Activated T-cell treated with anti-CD3 and anti-CD28 coated beads, Interleukin-2, amount 50 U/mL, for 72 hours (primary cell): ENCODE measurements at places on chromosomes 7 and 10. TPM values are rescaled to one million over a fixed set of nuclear protein-coding genes. Genes with fewer than 3 reads are reported as not detected.
A peak's percentile ranks its signal among the peaks of the same experiment; 100 is the strongest.

DNA sequence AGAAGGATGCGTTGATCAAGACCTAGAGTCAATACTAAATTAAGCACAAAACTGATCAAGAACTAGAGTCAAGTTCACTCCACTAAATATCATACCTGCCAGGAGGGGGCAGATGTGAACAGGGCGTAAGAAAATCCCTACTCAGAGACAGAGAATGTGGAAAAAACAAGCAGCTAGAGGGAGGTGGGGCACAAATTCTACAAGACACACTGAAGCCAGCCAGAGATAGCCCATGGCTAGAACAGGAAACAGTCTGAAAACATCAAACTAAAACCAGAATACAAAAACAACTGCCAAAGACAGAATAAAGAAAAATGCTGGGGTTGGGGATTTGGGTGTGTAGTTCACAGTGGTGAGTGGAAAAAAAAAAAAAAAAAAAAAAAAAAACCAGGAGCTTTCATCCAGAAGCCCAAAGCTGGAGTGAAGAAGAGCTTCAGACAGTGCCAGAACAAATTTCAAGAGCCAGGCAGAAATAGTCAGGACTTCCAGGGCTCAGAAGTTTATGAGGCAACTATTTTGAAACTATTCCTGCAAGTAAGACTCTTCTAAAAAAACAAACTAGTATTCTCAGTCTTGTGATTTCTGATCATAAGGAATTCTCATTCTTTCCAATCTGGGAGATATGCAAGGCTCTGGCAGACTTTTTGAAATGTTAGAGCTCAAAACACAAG lies 118.3 kb downstream of the CCDC71L start:
- no peaks in the 10 kb centered on the region for H3K27me3 ChIP-seq
- no peaks in the 10 kb centered on the region for H3K36me3 ChIP-seq
- DNase-seq, result peak; percentile 62
- no peak overlapping the region for H3K4me3 ChIP-seq
- H3K4me1 ChIP-seq, result peaks cover 25% of the 10 kb centered on the region

DNA sequence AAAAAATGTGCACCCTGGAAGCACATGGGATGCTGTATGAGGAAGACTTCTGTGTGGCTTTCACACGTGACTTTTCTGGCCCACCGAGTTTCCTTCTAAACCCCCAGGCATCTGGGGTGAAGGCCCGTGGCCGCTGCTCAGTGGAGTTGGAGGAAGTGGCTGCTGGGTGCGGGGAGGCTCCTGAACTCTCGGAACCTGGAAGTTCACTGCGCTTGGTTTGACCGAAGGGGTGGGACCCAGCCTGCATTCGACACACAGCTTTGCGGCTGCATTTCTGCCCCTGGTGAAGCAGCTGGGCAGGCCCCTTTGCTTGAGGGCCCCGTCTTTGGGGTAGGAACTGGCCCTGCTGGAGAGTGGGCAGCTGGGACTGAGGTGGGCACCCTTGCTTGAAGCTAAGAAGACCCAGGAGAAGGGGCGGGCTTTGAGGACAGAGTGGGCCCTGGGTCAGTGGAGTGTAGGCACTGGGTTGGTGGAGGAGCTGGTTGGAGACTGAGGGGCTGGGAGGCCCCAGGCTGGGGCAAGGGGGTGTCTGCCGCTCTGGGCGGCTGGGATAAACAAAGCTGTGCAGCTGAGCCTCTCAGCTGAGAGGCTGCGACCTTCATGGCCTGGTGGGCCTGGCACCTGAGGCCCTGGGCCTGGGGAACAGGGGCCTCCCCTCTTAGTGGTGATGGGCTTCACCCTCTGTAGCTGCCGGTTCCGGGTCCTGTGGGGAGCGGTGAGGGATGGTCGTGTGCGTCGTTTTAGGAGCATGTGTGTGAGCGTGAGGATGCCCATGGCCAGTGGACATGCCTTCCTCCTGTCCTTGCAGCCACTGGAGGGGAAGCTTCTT lies 78.0 kb downstream of the INPP5A start:
- H3K4me1 ChIP-seq, result peaks cover 41% of the 10 kb centered on the region
- H3K4me3 ChIP-seq, result no peak overlapping the region
- peaks cover 17% of the 10 kb centered on the region for H3K36me3 ChIP-seq
- H3K27ac ChIP-seq, result peak overlapping the region; percentile 97
- DNase-seq, result no peak

GRCh38 chr10:109727436-109727835 lies 195.9 kb downstream of the XPNPEP1 start:
- no peak overlapping the region for H3K4me3 ChIP-seq
- DNase-seq, result no peak

DNA sequence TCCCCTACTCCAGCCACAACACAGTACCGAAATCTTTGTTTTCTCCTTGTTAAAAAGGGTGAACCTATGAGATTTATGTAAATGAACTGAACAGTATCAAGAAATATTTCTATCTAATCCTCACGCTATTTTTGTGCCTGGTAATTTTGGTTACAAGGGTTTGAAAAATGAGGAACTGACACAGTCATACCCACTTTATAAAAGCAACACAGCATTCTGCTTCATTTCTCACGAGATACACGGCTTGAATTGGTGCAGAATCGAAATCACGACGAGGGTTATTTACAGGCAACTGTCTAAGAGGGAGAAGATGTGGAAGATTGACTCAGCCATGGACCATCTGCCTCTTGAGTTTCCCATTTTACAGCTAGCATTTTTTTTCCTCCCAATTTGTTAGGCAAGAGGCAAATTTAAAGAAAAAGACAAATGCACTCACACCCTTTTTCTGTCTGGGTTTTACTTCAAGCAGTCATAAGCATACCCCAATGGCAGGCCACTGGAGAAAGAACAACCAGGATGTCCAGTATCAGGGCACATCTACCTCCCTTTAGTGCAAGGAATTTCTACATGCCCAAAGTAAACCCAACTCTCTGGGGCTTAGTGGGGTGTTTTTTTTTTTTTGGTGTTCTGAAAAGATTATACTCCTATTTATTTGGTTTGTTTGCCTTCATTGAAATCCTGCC lies 108.1 kb downstream of the ITGB8 start:
- no peak overlapping the region for H3K27ac ChIP-seq
- H3K36me3 ChIP-seq, result no peaks in the 10 kb centered on the region
- H3K27me3 ChIP-seq, result no peaks in the 10 kb centered on the region
- no peaks in the 10 kb centered on the region for H3K4me1 ChIP-seq
- no peak for DNase-seq

DNA sequence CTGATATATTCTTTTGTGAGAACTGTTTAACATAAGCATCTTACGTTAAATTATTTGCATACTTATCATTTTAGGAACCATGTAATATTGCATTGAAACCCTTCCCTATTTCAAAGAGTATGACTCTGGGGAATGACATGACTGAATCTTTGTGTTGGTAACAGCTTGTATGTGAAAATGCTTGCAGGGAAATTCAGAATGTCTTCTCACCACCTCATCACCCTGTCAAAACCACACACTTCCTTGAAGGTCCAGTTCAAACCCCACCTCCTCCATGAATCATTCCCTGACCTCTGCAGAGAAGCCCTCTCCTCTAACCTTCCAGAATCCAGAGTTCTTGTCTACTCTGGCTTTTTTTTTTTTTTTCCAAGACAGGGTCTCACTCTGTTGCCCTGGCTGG lies 26.3 kb upstream of the NKX2-3 start:
- H3K27me3 ChIP-seq, result peaks cover 33% of the 10 kb centered on the region
- no peaks in the 10 kb centered on the region for H3K36me3 ChIP-seq
- no peak for DNase-seq
- no peaks in the 10 kb centered on the region for H3K4me1 ChIP-seq
- no peak overlapping the region for H3K4me3 ChIP-seq
- no peak overlapping the region for H3K27ac ChIP-seq

DNA sequence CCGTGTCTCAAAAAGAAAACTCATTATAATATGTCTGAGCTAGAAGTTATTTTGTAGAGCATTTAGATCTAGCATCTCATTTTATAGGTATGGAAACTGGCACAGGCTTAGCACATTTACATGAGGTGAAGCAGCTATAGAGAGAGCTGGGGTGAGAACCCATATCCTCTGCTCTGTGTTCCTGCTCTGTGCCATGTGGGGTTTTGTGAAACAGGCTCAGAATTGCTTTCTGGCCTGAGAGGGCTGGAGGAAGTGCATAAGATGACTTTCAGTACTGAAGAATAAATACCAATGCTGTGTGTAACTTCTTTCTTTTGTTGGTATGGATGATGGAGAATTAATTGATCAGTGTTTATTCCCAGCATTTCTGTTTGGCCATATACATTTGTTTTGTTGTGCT lies 159.1 kb downstream of the LRRC4 start:
- H3K36me3 ChIP-seq, result peaks cover 4% of the 10 kb centered on the region
- no peak for DNase-seq
- H3K4me1 ChIP-seq, result peaks cover 45% of the 10 kb centered on the region
- no peak overlapping the region for H3K27ac ChIP-seq
- H3K4me3 ChIP-seq, result no peak overlapping the region
- no peaks in the 10 kb centered on the region for H3K27me3 ChIP-seq

GRCh38 chr10:89185658-89186057 lies 21.5 kb downstream of the CH25H start:
- H3K4me1 ChIP-seq, result no peaks in the 10 kb centered on the region
- H3K27me3 ChIP-seq, result peaks cover 27% of the 10 kb centered on the region
- H3K4me3 ChIP-seq, result no peak overlapping the region

DNA sequence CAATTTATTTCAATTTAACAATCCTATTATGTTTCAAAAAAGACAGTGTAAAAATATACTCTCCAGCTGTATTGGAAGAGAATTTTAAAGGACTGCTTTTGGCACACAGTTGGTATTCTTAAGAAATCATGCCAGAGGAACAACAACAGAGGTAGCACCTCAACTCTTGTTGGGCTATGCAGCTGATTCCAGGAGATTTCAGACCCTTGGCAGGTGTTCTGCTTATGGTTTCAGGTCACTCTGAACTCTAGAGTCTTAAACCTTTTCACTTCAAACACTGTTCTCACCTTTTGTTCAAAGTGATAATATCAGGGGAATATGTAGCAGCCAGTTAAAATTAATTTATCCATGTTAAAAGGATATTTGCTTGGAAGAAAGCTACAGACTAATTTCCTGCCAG lies 160.1 kb downstream of the PFKFB3 start:
- H3K4me1 ChIP-seq, result no peaks in the 10 kb centered on the region
- no peak overlapping the region for H3K4me3 ChIP-seq
- peaks cover 1% of the 10 kb centered on the region for H3K27me3 ChIP-seq
- DNase-seq, result no peak
- peaks cover 36% of the 10 kb centered on the region for H3K36me3 ChIP-seq
- no peak overlapping the region for H3K27ac ChIP-seq

DNA sequence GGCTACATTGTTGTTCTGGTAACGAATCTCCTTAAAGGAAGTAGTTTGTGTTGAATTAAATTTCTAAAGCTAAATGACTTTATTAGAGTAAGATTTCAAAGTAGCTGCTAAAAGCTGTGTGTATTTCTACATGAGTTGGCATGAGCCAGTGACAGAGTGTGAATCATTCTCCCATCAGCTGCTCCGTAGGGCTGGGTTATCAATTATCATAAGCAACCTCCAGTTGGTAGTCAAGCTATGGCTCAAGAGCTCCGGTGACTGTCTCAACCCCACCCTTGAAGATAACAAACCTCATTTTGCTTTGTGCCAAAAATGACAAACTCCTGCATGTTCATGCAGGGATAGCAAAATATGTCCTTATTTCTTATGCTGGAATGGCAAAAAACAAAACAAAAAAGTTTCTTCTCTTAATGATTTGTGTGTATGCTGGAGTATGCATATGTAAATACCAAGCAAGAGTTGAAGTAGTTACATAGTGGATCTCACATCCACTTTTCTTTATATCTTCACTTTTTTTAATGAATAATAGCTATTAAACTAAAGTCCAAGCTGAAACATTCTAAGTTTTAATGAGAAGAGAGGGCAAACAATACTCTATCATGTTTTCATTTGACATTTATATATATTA lies 249.4 kb downstream of the CACNA2D1 start:
- H3K4me3 ChIP-seq, result no peak overlapping the region
- no peak for DNase-seq
- H3K27ac ChIP-seq, result no peak overlapping the region

DNA sequence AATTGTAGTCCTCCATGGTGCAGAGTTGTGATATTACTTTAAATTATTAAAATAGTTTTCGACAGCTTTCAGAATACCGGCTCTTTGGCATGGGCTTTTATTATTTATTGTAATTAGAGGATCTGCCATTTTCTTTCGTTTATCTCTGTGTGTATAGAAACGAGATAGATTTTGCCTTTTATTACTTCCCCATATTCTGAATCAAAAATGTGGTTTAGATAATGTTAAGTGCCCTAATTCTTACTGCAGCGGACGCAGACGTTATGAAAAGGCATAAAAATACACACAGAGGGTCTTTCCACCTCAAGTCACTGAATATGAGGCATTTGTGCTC lies 1.9 kb upstream of the ARID5B start:
- H3K4me3 ChIP-seq, result peak overlapping the region; percentile 93
- peaks cover 12% of the 10 kb centered on the region for H3K36me3 ChIP-seq
- no peak for DNase-seq
- peak overlapping the region; percentile 97 for H3K27ac ChIP-seq
- peaks cover 43% of the 10 kb centered on the region for H3K4me1 ChIP-seq

DNA sequence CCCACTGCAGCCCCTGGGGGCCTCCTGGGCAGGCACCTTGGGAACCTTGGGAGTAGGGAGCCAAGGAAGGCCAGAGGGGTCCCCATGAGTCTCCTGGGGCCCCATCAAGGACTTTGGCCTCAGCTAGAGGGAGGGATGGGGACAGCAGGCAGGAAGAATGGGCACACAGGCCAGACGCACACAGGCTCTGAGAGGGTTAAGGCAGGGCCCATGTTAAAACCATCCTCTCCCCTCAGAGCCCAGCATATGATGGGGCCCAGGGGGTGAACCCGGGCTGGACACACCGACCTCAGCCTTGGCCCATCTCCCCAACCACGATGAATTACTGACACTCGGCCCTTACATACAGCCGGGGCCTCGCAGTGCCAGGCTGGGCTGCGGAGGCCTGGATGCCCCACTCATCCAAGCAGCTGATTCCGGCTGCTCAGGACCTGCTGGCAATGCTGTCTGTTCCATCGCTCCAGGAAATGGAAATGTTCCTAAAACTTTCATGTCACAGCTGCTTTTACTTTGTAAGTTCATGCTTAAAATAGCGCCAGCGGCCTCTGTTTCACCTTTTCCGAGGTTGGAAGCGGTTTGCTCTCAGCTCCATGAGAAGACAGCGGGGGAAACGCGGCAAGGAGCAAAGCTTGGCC lies 17.3 kb upstream of the INPP5A start:
- no peaks in the 10 kb centered on the region for H3K36me3 ChIP-seq
- peaks cover 6% of the 10 kb centered on the region for H3K27me3 ChIP-seq
- H3K27ac ChIP-seq, result no peak overlapping the region
- no peak overlapping the region for H3K4me3 ChIP-seq

DNA sequence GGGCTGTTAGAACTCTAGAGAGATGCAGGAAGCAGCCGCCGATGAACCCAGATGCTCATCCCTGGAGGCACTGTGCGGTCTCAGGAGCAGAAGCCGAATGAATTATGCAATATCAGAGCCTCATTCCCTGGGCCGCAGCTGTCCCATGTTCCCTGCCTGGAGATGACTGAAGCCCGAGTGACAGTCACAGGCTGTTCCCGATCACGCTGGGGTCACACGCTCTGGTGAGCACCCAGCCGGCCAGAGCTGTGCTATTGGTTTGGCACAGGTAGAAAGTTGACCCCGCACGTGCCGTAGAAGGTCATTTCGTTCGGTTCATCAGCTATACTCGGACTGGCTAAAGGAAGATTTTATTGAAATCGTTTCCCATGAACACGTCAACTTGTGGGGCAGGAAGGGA lies 140.5 kb upstream of the SH2B2 start:
- H3K36me3 ChIP-seq, result peaks cover 2% of the 10 kb centered on the region
- DNase-seq, result no peak
- peaks cover 4% of the 10 kb centered on the region for H3K4me1 ChIP-seq
- H3K27ac ChIP-seq, result no peak overlapping the region
- no peaks in the 10 kb centered on the region for H3K27me3 ChIP-seq

CHST12 gene
- 5.1 TPM for total RNA-seq

PRPS1L1 gene
- total RNA-seq, result not detected

GPR15LG gene
- not detected for total RNA-seq

SKIDA1 gene
- total RNA-seq, result 0.23 TPM

NFE2L3 gene
- 18.5 TPM for total RNA-seq

GIMAP8 gene
- total RNA-seq, result 10.2 TPM
